Esophagus muscularis mucosa (tissue), 4 donors: ENCODE measurements at places on chromosomes 11 and 22.

DNA sequence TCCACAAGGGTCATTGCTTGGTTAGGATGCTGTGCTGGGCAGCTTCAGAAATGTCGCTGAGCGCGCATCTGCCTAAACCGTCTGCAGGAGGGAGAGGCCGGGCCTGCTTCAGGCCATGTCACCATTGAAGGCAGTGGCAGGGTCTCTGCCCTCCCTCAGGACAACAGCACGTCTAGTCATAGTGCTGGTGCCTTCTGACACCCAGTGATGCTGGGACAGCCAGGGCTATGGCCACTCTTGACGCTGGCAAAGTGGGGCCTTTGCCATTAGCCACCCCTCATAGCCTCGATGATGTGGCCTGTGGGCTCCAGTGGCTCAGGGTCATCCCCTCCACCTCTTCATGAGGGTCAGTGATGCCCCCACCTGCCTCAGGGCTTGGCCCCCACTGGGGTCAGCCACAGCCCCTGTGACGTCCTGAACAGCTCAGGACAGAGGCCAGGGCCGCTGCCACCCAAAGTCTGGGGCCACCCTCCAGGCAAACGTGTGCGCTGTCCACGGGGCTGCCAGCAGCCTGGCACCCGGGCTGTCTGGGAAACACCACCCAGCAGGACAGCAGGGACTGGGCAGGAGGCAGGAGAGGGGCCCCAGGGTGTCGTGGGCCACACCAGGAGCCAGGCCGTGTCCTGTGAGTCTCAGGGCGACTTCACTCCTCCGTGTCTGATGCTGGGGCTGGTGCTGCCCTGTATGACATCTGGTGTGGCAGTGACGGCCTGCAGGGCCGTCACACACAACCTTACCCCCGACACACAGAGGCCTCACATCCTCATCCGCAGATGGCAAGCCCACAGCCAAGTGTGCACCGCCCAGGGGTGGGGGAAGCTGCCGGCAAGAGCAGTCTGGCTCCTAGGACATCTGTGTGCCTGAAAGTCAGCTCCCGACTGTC is 42.5 kb downstream of the CERK start:
- DNase-seq: no peak

DNA sequence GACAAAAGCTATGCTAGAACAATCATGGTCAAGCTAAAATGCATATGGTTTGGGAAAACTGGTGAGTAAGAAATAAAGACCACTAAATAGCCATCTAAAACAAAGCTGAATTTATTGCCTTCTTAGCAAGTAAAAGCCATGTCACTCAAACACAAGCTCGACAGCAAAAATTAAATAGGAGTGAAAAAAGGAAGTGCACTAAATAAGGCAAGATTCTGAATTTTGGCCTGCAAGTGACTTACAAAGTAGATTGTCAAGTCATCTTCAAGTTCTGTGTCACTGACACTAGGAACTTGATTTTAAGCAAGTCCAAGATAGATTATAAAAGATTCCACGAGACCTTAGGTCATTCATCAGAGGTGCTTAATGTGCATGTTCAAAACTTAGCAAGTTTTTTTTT is 27.4 kb downstream of the TUG1 start:
- no peak for DNase-seq

DNA sequence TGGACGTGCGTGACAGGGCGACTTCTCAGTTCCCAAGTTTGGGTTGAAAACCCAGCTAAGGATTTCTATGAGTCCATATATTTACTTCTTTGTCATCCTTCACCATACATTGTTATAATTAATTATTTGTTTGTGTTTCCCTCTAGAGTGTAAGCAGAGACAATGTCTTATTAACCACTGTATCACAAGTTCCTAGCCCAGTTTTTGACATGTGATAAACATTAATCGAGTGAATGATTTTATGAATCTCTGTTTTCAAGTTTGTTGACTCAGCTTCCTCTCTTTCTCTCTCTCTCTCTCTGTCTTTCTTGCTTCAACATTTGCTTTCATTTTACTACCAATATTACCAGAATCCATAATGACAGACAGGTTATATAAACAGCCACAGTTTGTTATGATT is 1259.6 kb upstream of the TENM4 start:
- no peak for DNase-seq

GRCh38 chr22:38180841-38181452 is 683 bp downstream of the PLA2G6 start:
- no peak for DNase-seq

DNA sequence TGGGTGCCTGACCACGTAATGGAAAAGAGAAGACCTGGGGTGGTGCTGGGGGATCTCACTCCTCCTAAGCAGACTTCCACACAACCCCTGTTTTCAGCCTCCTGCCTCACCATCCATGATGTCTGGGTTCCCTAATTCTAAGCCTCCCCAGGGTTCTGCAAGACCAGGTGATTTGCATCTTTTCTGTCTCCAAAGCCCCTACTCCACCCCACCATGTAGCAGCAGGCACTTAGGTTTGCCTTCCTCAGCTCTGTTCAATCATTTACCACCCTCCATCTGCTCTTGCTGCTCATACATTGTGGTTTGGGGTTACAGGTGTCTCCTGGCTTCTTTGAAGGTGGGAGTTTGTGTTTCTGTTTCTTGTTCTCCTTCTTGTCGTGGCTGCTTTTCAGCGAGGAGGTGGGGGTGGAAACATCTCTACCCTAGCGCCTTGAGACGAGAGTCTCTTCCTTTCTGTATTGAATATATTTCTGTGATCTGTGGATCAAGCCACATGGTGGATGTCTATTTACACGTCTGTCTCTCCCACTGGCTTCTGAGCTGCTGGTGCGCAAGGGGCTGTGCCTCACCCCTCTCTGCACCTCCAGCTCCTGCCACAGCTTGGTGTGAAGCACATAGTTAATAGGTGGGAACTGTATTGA is 6.6 kb upstream of the SSTR3 start:
- DNase-seq: no peak

GRCh38 chr11:65919573-65920371 is 546 bp downstream of the DRAP1 start:
- DNase-seq: no peak

DNA sequence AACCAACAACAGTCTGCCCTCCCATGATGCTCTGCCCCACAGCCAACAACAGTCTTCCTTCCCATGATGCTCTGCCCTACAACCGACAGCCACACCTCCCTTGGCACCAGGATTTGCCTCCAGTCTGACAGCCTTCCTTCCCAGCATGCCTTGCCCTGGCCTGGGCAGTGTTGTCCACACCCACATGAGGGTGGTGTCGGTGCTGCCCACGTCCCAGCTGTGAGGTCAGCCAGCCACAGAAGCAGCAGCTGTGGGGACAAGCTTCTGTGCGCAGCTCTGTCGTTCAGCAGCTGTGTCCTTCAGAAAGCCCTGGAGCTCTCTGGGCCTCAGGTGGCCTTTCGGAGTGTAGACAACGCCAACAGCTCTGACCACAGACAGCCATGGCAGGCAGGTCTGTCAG is 1378.9 kb downstream of the BRD1 start:
- no peak for DNase-seq

- DNase-seq: no peak
These were observed 23.4 kb downstream of the OVOL1 start for GRCh38 chr11:65810046-65810868.

DNA sequence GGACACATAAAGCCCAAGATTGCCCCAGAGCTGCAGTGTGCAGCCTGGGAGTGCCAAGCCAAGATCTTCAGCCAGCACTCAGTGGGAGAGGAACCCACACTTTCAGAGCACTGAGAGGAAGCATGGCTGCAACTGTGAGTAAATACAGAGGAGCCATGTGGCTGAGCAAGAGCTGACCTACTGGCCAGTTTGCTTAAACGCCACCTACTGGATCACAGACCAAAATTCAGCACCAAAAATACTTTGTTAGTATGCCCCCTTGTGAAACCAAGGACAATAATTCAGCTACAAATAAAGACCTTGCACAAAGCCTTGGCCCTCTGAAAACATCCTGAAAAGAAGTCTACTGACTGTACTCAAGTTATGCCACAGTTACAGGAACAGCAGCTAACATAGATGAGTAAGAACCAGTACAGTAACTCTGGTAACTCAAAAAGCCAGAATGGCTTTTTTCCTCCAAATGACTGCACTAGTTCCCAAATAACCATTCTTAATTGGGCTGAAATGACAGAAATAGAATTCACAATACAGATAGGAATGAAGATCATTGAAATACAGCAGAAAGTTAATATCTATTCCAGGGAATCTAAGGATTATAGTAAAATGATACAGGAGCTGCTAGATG is 10.1 kb upstream of the OR4A15 start:
- no peak for DNase-seq

GRCh38 chr11:122405547-122406341 is 249.8 kb upstream of the UBASH3B start:
- DNase-seq: no peak

DNA sequence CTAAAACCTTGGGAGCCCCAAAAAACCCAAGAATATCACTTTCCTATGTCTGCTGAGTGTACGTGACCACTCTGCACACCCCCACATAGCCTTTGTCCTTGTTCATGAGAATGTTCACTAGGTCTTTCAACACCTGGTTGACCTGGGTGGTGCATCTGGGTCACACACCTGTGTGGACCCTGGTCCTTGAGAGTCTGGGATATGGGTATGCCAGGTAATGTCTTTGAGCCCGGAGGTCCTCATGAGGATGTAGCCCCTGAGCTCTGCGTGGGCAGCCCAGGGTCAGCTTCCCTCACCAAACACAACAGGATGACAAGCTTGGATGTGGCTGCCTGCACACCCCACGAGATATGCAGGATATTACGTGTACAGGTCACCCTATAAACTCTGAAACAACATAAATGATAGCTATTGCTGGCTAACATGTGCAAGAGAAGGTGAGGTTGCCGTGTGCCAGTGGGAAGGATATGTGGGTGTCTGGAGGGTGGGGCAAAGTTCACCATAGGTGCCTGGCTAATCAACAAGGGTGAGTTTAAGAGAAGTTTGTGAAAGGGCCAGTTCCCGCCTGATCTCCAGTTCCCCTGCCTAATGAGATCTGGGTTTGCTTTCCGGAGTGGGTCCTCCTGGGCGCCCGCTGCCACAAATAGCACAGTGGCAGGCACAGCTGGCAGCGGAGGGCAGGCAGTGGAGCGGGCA is 1.4 kb upstream of the PPARA start:
- DNase-seq: no peak

GRCh38 chr22:25892678-25893077 is 150.7 kb downstream of the MYO18B start:
- no peak for DNase-seq

- no peak for DNase-seq
These were observed 122.9 kb downstream of the MAML2 start for GRCh38 chr11:96219981-96220623.

DNA sequence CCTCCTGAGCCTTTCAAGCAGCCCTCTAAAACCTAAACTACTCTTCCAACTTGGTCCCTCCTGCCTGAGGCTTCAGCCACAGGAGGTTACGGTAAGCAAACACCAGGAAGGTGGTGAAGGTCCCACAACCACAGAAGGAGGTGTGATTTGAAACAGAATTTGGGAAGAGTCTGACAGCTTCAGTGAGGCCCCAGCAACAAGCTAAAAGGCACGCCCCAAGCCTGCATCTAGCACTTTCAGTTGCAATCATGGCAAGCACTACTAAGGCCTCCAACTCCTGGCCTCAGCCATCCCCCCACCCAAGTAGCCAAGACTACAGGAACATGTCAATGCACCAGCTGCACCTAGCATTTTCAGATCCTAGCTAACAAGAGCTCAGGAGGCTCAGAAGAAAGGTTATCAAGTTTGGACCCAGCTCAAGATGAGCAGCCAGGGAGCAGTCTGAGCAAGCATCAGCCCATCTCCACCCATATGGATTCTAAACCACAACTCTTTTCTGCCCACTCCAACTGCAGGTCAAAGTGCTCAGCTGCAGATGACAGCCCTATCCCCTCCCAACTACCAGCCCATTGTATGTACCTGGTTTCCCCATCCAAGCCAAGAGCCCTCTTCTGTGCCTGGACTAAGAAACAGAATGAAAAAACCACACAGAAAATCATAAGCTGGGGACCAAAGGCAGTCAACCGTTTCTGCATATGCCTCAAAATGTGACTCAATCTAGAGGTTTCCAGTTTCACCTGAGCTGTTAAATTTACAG is 10.4 kb upstream of the AHNAK start:
- no peak for DNase-seq

- no peak for DNase-seq
These were observed 33.1 kb downstream of the DDX10 start for GRCh38 chr11:108697872-108698473.

GRCh38 chr22:44460287-44460686 is 37.7 kb downstream of the RTL6 start:
- peak; percentile 26 for DNase-seq

DNA sequence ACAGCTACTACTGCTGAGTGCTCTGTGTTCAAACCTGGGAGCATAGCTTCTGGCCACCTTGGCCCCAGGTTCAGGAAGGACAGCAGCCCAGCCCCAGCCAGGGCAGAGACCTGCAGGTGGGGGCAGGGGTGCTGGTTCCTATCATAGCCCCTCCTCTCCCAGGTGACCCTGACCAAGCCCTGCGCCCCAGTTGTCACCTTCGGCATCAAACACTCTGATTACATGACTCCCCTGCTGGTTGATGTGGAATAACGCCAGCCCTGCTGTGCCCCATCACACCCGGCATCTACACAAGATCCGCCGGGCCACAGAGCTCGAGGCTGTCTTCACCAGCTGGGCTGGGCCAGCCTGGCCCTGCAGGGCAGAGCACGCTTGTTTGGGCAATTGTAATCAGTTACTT is 6.9 kb downstream of the SCGB1C1 start:
- no peak for DNase-seq

DNA sequence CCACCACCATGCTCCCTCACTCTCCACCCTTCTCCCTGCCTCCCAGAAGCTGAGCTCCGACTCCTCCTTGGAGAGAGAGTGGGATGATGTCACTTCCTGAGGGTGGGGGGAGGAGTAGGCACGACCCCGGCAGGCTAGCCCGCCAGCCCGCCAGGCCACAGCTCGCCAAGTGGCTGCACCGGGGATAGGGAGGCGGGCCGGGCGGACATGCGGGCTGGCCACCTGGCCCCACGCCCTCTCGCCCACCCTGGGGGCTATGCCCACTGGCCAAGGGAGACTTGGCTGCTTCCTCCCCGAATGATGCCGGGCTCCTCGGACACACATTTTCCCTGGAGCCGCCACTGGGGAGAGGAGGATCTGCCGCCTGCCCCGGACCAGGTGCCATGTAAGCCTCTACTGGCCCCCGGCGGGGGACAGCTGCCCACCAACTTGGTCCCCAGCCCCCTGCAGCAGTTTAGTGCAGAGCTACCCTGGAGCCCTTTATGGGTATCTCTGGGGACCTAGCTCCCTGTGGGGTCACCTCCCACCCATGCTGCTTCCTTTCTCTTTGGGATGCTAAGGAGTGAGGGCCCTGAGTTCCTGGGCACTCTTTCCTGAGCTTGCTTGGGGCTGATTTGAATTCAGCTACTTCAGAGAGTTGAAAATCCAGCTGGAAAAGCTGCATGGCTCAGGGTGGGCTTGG is 33.7 kb upstream of the MYRF start:
- DNase-seq: no peak

GRCh38 chr11:60771879-60772525 is 13.1 kb upstream of the MS4A10 start:
- no peak for DNase-seq

- no peak for DNase-seq
These were observed 15.4 kb upstream of the NAP1L4 start for GRCh38 chr11:3007404-3008010.

GRCh38 chr22:50190182-50190940 is 4.6 kb downstream of the TRABD start:
- DNase-seq: peak; percentile 93

GRCh38 chr11:33959855-33960400 is 68.1 kb upstream of the LMO2 start:
- DNase-seq: no peak

- DNase-seq: no peak
These were observed 42.9 kb downstream of the MICAL3 start for GRCh38 chr22:17981497-17981896.

GRCh38 chr11:57493507-57494503 is 21.7 kb downstream of the SLC43A1 start:
- DNase-seq: no peak
